ENCODE measurements at places on chromosomes 13 and 19. TPM values are rescaled to one million over a fixed set of nuclear protein-coding genes. Genes with fewer than 3 reads are reported as not detected.

DNA sequence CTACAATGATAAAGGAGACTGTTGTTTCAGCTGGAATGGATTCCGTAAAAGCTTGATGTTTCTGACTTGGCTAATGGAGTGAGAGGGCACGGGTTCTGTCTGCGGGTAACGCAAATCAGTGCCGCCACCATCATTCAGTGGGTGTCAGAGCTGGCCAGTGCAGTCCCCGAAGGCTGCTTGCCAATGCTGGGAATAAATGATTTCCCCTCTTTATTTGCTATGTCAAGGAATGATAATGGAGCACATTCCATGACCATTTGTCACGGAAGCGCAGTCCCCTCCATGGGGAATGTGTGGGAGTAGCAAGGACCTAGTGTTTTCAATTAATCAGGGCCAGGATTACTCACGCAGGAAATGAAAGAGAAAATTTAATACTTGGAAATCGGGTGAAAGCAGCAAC is 899.3 kb downstream of the UQCRFS1 start:
- H3K27ac ChIP-seq: no peak overlapping the region
- no peaks in the 10 kb centered on the region for H3K27me3 ChIP-seq
- no peaks in the 10 kb centered on the region for H3K36me3 ChIP-seq
- no peak for DNase-seq

- peak overlapping the region; percentile 25 for H3K27ac ChIP-seq
- no peak overlapping the region for H3K4me3 ChIP-seq
- H3K36me3 ChIP-seq: no peaks in the 10 kb centered on the region
- peaks cover 90% of the 10 kb centered on the region for H3K27me3 ChIP-seq
- DNase-seq: no peak
- peaks cover 5% of the 10 kb centered on the region for H3K4me1 ChIP-seq
These were observed 1.8 kb downstream of the CDX2 start for GRCh38 chr13:27967203-27967735.

GRCh38 chr13:104837756-104838155 is 1697.7 kb downstream of the EFNB2 start:
- H3K4me1 ChIP-seq: no peaks in the 10 kb centered on the region
- no peak overlapping the region for H3K27ac ChIP-seq
- no peaks in the 10 kb centered on the region for H3K36me3 ChIP-seq
- H3K27me3 ChIP-seq: no peaks in the 10 kb centered on the region

OR4F17 gene
- not detected for total RNA-seq

CEBPG gene
- total RNA-seq: 27.1 TPM

- H3K4me1 ChIP-seq: no peaks in the 10 kb centered on the region
- H3K27me3 ChIP-seq: no peaks in the 10 kb centered on the region
- no peak overlapping the region for H3K4me3 ChIP-seq
- no peak overlapping the region for H3K27ac ChIP-seq
- DNase-seq: no peak
- peaks cover 6% of the 10 kb centered on the region for H3K36me3 ChIP-seq
These were observed 77.6 kb downstream of the KDM4B start for GRCh38 chr19:5046339-5047039.

TEX26 gene
- total RNA-seq: not detected

LSR gene
- total RNA-seq: 7.2 TPM

GRCh38 chr19:28504139-28504538 is 708.8 kb downstream of the UQCRFS1 start:
- no peak overlapping the region for H3K4me3 ChIP-seq
- peaks cover 5% of the 10 kb centered on the region for H3K4me1 ChIP-seq
- no peak overlapping the region for H3K27ac ChIP-seq
- no peak for DNase-seq
- no peaks in the 10 kb centered on the region for H3K36me3 ChIP-seq

GRCh38 chr19:1490311-1491113 is at the start of gene PCSK4:
Gene PCSK4 (minus strand): TSS chr19:1490350. CDS start chr19:1490346, 4 bp downstream.
- H3K4me3 ChIP-seq: peak within 1 kb of the TSS; percentile 75
- DNase-seq: peak; percentile 98
- H3K27ac ChIP-seq: peak within 1 kb of the TSS; percentile 75
- H3K4me1 ChIP-seq: peaks cover 13% of the 10 kb centered on the region
- peaks cover 9% of the 10 kb centered on the region for H3K27me3 ChIP-seq

GRCh38 chr13:70324519-70324918 is 216.3 kb upstream of the KLHL1 start:
- H3K27ac ChIP-seq: no peak overlapping the region
- H3K36me3 ChIP-seq: no peaks in the 10 kb centered on the region
- no peaks in the 10 kb centered on the region for H3K27me3 ChIP-seq
- no peak overlapping the region for H3K4me3 ChIP-seq

GRCh38 chr19:24048261-24048660 is 38.7 kb upstream of the ZNF254 start:
- peaks cover 3% of the 10 kb centered on the region for H3K4me1 ChIP-seq
- DNase-seq: no peak
- H3K36me3 ChIP-seq: peaks cover 84% of the 10 kb centered on the region
- no peak overlapping the region for H3K4me3 ChIP-seq
- no peaks in the 10 kb centered on the region for H3K27me3 ChIP-seq

DNA sequence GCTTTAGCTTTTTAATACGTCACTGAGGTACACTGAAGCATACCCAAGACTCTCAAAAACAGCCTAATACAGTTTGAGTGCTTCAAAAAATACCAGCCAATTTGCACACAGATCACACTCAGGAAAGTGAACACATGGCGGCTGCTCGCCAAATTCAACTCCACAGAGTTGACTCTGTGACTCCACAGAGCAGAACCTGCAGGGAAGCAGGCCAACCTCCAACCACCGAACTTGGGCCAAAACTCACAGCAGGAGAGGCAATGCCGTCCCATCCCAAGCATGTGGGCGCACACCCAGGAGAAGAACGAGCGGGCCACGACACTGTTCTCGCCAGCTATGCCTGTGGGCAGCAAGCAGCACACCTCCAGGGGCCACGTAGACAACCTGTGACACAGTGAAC is 21.1 kb downstream of the ELL start:
- no peak for DNase-seq
- H3K36me3 ChIP-seq: peaks cover 1% of the 10 kb centered on the region
- H3K4me1 ChIP-seq: peaks cover 94% of the 10 kb centered on the region
- peak overlapping the region; percentile 71 for H3K27ac ChIP-seq
- H3K4me3 ChIP-seq: no peak overlapping the region

DNA sequence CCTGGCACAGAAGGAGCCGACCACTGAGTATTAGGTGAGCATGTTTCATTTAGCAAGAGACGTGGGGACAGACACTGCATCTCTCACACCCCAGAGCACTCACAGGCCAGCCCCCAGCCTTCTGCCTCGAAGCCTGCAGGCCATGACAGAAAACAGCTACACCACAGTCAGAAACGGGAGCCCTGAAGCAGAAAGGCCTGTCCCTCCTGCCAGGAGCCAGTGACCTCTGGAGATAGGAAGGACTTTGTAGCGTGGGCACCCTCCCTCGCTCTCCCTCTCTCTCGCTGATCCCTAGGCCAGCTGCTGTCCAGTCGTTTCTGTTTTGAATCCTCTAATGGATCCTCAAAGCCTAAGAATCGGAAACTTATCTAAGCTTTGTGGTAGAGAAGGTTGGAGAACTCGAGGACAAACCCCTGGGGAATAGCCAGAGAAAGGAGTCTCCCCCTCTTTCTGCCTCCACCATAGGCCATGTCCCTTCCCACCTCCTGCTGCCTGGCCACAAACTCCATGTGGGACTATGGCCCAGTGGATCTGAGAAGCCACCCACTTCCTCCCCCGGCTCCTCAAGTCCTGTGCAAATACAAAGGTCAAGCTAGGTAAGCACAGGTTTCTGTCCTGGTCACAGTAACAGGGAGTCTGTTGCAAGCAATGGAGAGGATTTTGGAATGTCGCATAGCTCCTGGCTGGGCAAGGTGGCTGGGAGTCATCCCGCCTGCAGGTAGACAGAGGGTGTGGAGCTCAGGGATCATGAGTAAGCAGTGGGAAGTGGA is 95.1 kb downstream of the NUFIP1 start:
- no peak overlapping the region for H3K27ac ChIP-seq
- no peak for DNase-seq
- peaks cover 4% of the 10 kb centered on the region for H3K27me3 ChIP-seq
- H3K4me1 ChIP-seq: no peaks in the 10 kb centered on the region

DNA sequence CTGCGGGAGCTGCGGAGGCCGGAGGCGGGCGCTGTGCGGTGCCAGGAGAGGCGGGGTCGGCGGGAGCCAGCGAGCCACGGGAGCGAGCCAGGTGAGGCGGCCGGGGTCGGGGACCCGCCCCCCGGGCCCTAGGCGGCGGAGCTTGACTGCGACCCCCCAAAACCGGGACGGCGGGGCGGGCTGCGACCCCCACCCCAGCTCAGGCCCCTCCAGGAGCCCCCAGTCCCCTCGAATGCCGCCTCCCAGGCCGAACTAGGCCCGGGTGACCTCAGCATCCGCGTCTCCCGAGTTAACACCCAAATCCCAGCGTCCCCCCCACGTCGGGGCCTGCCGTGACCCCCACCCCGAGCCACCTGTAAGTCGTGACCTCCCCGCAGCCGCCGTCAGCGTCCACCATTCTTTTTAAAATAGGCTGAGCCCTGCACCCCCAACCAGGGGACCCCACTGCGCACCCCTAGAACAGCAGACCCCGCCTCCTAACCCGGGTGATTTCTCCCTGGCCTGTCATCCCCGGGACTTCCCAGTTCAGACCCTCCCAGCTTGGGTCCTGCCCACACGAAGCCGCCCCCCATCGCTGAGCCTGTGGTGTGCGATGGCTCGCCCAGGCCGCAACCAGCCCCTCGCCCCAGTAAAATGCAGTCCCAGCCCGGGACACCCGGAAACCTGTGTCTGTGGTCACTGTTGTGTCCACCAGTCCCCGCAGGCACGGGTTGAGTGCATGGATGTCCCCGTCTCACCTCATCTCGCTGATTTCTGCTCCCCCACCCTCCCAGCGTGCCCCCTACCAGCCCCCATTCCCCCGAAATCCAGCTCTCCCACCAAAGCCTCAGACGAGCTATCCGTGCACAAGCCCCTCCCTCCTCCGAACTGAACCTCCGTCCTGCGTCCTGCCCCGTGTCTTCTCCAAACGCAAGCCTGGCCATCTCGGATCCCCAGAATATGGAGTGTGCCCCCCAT is 551 bp downstream of the FZR1 start:
- no peaks in the 10 kb centered on the region for H3K27me3 ChIP-seq
- H3K4me3 ChIP-seq: peak overlapping the region; percentile 92
- peaks cover 13% of the 10 kb centered on the region for H3K36me3 ChIP-seq
- peak overlapping the region; percentile 88 for H3K27ac ChIP-seq
- peaks cover 39% of the 10 kb centered on the region for H3K4me1 ChIP-seq

DNA sequence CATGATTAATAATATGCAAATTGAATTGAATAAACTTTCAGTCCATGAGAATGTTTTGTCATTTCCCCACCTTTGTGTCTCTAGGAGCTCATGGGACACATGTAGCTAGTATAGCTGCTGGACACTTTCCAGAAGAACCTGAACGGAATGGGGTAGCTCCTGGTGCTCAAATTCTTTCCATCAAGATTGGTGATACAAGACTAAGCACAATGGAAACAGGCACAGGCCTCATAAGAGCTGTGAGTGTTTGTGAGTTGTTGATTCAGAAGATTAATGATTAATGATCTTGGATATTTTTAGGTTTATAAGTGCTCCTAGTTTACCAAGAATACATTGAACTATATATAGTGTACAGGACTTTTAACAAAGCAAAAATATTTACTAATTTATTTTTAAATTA is 30.1 kb downstream of the TPP2 start:
- no peak for DNase-seq
- H3K27ac ChIP-seq: no peak overlapping the region
- no peaks in the 10 kb centered on the region for H3K27me3 ChIP-seq
- no peak overlapping the region for H3K4me3 ChIP-seq
- H3K36me3 ChIP-seq: peaks cover 46% of the 10 kb centered on the region
- peaks cover 10% of the 10 kb centered on the region for H3K4me1 ChIP-seq

SYMPK gene
- 119 TPM for total RNA-seq

GIPR gene
- total RNA-seq: 12.1 TPM

GRCh38 chr19:29154163-29154562 is 58.8 kb downstream of the UQCRFS1 start:
- no peak overlapping the region for H3K4me3 ChIP-seq
- DNase-seq: no peak
- H3K4me1 ChIP-seq: no peaks in the 10 kb centered on the region
- peaks cover 1% of the 10 kb centered on the region for H3K36me3 ChIP-seq
- no peak overlapping the region for H3K27ac ChIP-seq

DNA sequence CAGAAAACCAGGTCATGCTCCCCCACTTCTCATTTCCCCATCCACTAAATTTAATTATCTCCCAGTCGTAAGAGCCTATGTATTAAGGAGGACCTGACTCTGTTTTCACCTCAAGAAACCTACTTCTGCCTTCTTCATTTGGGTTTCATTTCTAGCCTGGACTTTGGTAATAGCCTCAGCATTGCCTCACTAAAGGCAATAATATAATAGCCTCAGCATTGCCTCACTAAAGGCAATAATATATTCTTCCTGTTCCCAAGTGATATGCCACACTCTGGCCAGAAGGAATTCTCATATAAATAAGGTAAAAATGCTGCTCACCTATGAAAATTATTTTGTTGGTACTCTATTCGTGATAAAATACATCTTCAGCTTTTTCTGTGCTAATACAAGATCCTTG is 993.9 kb downstream of the EFNB2 start:
- no peak overlapping the region for H3K4me3 ChIP-seq
- H3K27ac ChIP-seq: no peak overlapping the region
- no peaks in the 10 kb centered on the region for H3K36me3 ChIP-seq
- no peak for DNase-seq
- H3K27me3 ChIP-seq: no peaks in the 10 kb centered on the region

APLP1 gene
- 2.0 TPM for total RNA-seq

SPACA4 gene
- not detected for total RNA-seq

GRCh38 chr13:87680298-87680697 is 9.1 kb downstream of the SLITRK5 start:
- no peaks in the 10 kb centered on the region for H3K36me3 ChIP-seq
- H3K27me3 ChIP-seq: peaks cover 26% of the 10 kb centered on the region
- no peak overlapping the region for H3K4me3 ChIP-seq
- no peak for DNase-seq
- H3K27ac ChIP-seq: no peak overlapping the region

ANGPTL8 gene
- not detected for total RNA-seq

All from activated CD8-positive, alpha-beta memory T cell treated with anti-CD3 and anti-CD28 coated beads, Interleukin-2, amount 10 ng/mL, durations not matched to agents 7 days and 5 days (primary cell).